ENCODE measurements at places on chromosomes 16 and 17.
A peak's percentile ranks its signal among the peaks of the same experiment; 100 is the strongest.

DNA sequence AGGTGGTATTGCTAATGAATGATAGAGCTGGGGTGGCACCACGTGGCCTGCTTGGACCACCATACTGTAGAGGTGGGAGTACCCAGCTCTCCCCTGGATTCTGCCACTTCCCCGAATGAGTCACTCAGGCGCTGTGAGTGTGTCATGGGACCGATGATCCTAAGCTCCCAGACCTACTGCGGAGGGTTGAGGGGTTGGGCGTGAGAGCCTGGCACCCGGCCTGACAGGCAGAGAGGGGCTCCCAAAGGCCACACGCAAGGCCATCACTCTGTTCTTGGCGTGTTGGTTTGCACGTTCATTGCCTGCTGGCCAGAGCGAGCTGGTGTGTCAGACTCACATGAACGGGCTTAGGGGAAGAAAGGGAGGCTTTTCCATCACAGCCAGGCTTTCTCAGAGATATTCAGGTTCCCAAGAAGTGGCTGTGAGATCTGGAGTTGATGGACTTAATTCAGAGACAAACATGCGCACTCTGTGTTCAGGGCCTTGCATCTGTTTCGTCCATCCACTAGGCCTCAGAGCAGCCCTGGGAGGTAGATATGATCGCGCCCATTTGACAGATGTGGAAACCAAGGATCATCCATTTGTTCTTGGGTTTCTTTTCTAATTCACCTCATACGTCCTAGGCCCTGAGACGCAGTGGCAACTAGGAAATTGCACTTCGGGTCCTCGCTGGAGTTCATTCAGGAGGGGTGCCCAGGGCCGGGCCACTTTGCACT lies 41.4 kb downstream of the CMIP start:
- DNase-seq, result no peak

DNA sequence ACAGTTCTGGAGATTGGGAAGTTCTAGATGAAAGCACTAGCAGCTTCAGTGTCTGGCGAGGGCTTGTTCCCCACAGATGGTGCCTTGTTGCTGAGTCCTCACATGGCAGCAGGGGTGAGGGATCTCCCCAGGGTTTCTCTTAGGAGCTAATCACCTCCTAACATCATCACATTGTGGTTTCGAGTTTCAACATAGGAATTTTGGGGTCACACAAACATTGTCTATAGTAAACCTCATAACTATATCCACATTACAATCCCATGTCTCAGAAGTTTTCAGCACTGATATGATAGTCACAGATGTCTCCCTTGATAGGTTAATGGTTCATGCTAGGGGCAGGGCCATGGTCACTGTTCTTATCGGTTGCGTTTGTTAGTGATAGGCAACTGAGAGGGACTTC lies 13.8 kb downstream of the CLUAP1 start:
- DNase-seq, result no peak

DNA sequence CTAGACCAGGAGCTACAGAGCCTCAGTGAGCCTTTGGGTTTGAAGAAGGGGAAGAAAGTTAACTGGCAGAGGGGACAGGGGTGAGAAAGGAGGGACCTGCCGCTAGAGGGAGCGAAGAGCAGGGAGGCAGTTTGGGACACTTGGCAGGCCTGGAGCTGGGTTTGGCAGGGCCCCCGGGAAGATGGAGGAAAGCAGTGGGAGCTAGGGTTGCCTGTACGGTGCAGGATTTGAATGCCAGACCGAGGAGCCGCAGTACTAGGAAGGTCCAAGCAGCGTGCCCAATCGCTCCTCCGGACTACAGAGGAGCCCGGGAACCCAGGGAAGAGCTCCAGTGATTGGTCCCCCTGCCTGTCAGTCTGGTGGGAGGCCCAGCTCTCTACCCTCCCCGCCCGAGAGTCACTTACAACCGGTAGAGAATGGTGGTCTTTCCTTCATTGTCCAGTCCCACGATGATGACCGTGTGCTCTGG lies 1.3 kb downstream of the ARL5C start:
- peak; percentile 71 for DNase-seq

- DNase-seq, result no peak
Measured at GRCh38 chr17:29588562-29589411, 661 bp downstream of the GIT1 start.

DNA sequence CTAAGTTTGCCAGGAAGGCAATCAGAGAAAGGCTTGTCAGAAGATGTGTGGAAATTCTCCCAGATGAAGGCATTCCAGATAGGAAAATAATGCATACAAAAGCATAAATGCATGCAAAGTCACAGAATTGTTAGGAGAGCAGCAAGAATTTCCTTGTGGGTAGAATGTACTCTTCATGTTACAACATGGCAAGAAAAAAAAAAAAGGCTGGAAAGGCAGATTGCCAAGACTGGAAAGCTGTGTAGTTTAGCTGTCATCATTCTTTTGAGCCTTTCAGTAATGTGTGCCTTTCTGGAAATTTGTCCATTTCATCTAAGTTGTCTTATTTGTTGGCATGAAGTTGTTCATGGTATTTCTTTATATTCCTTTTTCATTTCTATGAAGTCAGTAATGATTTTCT lies 71.0 kb upstream of the EFCAB3 start:
- no peak for DNase-seq

- no peak for DNase-seq
Measured at GRCh38 chr16:8975039-8975438, 11.3 kb upstream of the USP7 start.

DNA sequence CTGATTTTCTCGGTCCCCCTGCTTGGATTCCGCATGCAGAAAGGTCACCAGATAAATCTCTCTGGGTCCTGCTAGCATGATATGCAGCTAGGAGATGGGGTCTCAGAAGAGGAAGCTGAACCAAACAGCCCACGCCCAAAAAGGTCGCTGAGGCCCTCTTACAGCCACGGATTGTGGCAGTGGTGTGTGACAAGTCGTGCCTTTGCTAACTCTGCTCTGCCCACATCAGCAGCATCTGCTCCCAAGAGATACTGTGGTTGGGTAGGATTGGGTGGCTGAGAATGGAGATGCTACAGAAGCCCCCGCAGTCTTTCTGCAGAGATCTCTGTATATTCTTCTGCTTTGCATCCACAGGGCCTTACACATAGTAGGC lies 15.2 kb upstream of the SKAP1 start:
- DNase-seq, result no peak

Data from stimulated activated CD4-positive, alpha-beta T cell treated with anti-CD3 and anti-CD28 coated beads, Interleukin-4, amount 100 ng/mL, for 48 hours (primary cell).